ENCODE measurements at places on chromosomes 13 and 19.

DNA sequence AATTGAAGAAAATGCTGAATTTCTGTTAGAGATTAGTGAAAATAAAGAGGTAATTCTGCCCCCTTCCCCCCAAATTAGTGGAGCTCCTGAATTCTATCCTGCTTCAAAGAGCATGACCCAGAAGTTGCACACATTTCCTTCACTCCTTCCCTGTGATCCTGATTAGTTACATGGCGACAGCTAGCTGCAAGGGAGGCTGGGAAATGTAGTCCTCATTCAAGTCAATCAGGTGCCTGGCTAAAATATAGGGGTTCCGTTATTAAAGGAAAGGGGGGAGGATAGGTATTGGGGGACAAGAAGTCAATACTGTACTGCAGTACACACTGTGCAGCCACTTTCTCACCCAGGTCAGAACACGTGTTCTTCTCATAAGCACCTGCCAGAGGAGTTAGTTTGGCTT is 65.8 kb downstream of the SIPA1L3 start:
- no peak for DNase-seq

- no peak for DNase-seq
Observed at GRCh38 chr13:22880741-22881720, 299.7 kb upstream of the SGCG start.

DNA sequence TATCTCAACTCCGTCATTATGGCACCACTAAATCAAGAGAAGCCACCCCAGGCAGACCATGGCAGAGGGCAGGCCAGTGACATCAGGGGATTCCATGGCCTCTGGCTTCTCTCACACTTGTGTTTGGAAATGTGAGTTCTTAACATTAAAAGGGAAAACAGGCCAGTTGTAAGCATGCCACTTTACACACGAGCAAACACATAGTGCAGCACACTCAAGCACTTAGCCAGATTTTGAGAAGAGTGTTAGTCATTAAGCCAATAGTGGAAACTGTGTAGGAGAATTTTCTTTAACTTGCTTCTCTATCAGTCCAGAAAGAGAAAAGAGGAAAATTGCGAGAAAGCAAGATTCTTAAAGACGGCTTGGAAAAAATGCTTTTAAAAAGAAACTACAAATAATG is 401.5 kb downstream of the TDRD3 start:
- no peak for DNase-seq

DNA sequence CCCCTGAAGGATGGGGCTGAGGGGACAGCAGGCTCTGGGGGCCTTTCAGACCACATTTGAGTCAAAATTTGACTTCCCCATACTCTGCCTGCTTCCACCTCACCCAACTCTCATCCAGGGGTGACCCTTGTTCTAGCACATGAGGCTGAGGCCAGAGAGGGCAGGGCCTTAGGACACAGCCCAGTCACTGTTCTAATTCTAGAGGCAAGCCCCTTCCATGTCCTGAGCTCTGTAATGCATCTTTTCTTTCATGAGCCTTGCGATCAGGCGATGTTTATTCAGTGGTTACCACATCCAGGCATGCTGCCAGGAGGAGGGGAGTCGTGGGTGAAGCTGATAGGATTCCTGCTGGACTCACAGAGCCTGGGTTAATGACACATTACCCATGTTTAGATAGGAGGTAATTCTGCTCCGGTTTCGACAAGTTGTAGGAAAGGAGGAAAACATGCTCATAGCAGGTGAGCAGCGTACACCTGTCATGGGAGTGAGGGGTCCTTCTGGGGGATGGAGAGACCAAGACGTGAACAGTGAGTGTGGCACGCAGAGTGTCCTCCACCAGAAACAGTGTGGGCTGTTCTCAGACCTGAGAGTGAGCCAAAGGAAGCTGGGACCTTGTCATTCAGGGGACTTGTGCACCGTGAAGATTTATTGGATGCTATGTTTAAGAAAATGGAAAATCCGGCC is 9.3 kb downstream of the RPS9 start:
- DNase-seq = peak; percentile 90

DNA sequence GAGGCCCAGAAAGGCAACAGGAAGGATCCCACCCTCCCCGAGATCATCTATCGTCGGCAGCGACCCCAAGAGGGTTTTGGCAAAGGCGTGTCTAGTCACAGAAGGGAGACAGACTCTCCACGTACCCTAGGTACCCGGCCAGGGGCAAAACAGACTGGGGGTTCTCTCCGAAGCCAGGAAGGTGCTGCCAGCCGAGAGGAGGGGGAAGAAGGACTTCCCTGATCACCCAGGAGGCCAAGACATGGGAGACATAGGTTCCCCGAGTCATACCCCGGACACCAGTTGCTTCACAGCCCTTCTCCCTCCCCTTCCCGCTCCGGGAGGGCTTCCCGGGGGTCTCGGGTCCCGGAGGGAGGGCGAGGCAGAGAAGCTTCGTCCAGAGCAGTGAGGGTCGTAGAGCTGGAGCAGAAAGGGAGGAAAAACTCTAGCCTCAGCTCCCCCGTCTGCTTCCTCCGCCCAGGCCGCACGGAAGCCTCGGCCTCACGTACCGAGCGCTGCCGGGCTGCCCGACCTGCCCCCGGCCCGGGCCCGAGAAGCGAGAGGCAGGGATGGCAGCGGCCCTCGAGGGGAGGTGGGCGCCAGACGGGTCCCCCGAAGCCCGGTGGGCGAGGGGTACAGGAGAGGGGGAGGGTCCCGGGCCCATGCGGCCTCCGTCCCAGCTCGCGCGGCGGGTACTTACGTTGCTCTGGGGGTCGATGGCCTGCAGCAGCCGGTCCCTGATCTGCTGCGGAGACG is 644 bp downstream of the MED26 start:
- DNase-seq = no peak

- no peak for DNase-seq
Observed at GRCh38 chr13:68160466-68160865, 930.3 kb upstream of the PCDH9 start.

GRCh38 chr13:110242615-110243014 is 64.3 kb downstream of the COL4A1 start:
- DNase-seq = no peak

GRCh38 chr13:114148521-114148855 is 16.1 kb upstream of the RASA3 start:
- no peak for DNase-seq

DNA sequence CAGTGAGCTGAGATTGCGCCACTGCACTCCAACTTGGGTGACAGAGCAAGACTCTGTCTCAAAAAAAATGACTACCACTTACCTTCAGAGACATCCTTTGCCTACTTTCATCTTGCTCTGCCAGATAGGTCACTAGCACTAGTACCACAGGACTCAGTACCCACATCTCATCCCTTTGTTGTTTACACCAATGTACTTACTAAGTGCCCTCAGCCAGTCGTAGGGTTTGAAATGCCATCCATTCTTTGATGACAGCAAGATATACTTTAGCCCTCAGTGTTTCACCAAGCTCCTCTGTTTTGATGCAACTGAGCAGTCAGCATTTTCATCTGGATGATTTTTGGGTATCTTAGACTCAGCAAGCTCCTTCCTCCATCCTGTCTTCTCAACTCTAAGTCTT is 6.1 kb downstream of the URAD start:
- DNase-seq = no peak

- DNase-seq = no peak
Observed at GRCh38 chr19:40690050-40690692, at the start of gene NUMBL. Gene NUMBL, minus strand, starts transcription at chr19:40690651. Its CDS starts 168 bp downstream, at chr19:40690483.

GRCh38 chr13:36819739-36820090 is 693 bp downstream of the RFXAP start:
- DNase-seq = no peak

DNA sequence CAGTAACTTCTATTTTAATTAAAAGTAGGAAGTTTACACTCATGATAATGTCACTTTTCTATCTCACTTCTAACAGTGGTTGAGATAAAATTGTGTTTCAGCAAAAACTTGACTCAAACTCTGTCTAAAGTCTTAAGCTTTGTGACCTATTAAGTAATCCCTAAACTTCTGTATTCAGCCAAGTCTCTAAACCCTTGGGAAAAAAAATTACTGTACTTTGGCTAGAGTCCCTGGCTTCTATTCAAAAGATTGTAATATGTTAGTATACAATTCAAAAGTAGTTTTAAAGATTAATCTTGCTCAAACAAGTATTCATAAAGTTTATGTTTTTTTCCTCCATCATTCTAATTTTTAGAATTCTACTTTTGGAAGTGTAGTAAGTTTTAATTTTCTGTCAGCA is 1248.8 kb downstream of the UQCRFS1 start:
- DNase-seq = no peak

GRCh38 chr13:80755910-80756309 is 415.0 kb upstream of the SPRY2 start:
- DNase-seq = no peak

- DNase-seq = no peak
Observed at GRCh38 chr19:56356944-56357343, 36.4 kb downstream of the ZNF582 start.

GRCh38 chr19:37699057-37699456 is 20.5 kb downstream of the ZNF607 start:
- no peak for DNase-seq

GRCh38 chr19:15195371-15196334 is 5.1 kb downstream of the NOTCH3 start:
- DNase-seq = peak; percentile 29

DNA sequence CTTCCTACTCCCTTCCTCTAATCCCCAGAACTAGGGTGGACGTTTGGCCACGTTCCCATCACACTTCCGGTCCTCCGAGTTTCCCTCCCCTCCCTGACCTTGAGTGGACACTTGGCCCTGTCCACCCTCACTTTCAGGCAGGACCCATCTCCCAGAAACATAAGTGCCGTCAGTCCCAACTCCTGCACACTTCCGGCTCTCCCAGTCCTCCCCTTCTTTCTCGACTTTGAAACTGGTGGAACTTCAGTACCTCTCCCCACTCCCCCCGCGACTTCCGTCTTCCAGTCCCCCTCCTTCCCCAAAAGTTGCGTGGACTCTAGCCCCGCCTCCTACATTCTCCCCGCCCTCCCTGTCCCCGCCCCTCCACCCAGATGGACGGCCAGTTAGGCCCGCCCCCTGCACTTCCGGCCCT is 278 bp upstream of the ZNF274 start:
- DNase-seq = peak; percentile 59

DNA sequence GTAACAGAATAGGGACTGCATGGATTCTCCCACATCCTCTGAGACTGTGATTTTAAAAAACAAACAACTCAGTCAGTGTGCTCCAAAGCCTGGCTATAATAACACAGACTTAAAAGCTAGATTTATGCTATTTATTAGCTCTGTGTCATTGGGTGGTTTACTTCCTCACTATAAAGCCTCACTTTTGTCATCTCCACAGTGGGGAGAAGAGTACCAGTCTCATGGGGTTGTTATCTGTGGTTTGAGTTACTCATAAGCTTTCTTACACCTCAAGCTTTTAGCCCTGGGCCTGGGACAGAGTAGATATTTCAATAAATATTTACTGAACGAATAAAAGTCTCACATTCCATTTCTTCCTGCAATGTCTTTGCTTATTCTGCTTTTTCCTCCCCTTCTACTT is 5.3 kb downstream of the RNASEH2B start:
- DNase-seq = no peak

- no peak for DNase-seq
Observed at GRCh38 chr19:28656644-28657043, 556.3 kb downstream of the UQCRFS1 start.

DNA sequence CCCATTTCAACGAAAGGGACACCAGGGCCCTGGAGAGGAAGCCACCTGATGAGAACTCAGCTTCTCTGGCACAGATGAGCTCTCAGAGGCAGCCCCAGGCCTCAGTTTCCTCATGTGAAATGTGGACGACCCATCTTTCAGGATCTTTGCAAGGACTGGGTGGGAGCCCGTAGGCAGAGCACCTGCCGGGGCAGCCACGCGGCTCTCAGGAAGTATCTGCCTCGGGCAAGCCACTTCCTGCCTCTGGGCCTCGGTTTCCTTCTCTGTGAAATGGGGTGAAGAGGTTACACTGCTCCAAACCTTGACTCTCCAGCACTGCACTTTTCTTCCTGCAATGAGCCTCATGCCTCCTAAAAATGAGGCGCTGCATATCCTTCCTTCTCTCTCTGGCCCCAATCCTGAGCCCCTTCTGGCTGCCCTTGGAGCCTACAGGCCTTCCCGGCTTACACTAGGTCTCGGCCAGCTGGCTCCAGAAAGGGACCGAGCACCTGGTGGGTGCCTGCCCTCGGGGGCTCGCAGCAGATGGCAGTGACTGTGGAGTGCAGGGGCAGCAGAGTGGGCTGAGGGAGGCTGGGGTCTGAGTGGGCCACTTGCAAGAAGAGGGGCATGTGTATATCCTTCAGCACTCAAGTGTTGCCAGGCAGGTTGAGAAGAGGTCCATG is 3.5 kb downstream of the SSBP4 start:
- no peak for DNase-seq

DNA sequence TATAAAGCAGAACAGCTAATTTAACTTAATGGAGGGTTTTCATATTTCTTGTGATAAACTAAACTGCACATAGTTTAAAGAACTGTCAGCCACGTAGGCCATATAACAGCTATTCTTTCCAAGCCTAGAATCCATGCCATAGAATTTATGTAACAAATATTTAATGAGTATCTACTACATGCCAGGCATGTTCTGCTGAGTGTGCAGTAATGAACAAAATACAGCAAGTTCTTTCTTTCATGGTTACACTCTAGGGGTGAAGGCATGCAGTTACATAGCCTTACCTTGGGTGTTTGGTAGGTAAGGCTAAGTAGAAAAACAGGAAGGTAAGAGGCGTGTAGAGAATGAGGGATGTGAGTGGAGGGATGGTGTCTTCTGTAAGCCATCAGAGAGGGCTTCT is 4.6 kb downstream of the URI1 start:
- DNase-seq = no peak
